ENCODE measurements at places on chromosomes 5 and 9.

DNA sequence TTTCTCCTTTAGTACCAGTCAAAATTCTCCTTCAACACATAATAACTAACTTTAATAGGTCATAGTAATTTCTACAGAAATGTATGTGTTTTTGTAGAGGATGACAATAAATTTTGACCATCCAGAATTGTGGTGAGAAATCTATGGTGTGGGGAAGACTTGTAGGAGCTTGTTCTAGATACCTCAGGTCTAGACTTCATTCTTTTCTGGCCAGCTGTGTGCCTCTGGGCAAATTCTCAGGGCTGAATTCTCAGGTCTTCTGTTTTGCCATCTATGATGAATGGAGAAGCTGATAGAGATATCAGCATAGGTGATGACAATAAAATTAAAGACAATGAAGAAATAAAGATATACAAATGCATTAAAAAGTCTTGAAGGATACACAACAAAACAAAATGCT lies 298.6 kb upstream of the MEF2C start:
- DNase-seq: no peak

DNA sequence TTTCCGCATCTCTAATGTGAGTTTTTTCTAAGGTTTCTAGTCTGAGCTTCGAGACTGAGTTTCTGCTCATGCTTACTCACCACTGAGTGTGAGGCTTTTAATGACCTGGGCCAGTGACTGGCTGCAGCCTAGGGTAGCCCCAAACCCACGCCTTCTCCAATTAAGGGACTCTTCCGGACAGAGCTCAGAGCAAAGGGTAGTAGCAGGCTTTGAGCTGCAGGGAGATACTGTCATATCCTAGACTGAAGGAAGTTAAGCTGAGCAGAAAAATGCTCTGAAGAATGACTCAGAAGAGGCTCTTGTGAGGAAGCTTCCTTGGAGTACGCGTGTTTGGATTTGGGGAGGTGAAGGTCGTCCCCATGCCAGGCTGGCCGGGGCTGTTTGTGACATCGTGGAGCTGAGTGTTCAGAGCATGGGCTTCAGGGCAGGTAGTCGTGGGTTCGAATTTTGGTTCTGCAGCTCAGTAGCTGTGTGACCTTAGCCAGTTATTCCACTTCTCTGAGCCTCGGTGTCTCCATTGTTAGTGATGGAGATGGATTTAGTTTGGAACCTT lies 3.5 kb downstream of the USP20 start:
- no peak for DNase-seq

DNA sequence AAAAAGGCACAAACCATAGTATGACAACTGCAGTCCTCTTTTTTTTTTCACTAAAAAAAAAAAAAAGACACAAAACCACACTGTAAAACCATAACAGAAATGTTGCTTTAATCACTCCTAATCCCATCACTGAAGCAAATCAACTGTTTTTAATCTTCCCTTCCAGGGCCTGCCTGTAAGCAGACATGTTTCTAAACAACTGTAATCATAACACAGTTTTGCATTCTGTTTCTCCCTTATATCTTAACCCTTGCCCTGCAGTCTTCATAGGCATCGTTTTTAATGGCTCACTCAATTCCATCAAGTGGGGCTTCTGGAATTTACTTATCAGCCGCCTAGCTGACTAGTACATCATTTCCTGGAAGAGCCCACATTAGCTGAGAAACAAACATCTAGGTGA lies 111.0 kb upstream of the SLC25A48 start:
- DNase-seq: no peak

- no peak for DNase-seq
Measured at GRCh38 chr9:134374301-134375010, 48.2 kb downstream of the RXRA start.

GRCh38 chr9:120944948-120945347 lies 18.4 kb upstream of the TRAF1 start:
- DNase-seq: no peak

Data from activated gamma-delta T cell (primary cell).